ENCODE measurements at places on chromosomes 1 and 21.

- no peak for DNase-seq
Measured at GRCh38 chr1:215376544-215377264, 190.4 kb upstream of the KCTD3 start.

DNA sequence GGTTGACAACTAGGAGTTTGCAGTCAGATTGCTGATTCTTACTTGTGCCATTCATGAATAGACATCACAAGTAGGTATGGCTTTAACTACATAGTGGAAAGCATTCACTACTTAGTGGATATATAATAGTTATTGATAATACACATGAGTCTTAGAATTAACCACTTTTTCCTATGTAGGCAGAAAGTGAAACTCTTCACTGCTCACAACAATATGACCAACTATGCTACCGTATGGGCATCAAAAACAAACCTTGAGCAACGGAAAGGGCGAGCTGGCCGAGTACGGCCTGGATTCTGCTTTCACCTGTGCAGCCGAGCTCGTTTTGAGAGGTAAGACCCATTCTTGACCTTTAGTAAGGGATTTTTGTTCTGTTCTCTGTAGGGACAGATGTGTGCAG is 38.7 kb downstream of the DHX9 start:
- no peak for DNase-seq

- DNase-seq, result no peak
Measured at GRCh38 chr1:92705446-92705845, 79.5 kb downstream of the EVI5 start.

DNA sequence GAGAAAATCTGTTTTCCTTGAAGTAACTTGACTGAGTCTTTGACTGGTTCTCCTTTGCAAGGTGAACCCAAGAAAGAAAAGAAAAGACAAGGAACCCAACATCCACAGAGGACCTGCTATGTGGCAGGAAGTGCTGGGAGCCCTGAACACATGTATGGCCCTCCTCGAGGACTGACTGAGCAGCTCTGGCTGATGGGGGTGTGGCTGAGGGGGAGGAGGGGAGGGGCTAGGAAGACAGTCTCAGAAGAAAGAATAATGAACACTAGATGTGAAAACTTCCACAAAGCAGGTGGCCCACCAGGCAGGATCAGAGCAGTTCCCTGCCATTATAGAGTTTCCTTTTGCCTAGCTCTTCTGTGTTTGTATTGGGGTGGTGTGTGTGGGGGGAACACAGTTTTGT is 26.1 kb downstream of the NENF start:
- DNase-seq, result peak; percentile 47

DNA sequence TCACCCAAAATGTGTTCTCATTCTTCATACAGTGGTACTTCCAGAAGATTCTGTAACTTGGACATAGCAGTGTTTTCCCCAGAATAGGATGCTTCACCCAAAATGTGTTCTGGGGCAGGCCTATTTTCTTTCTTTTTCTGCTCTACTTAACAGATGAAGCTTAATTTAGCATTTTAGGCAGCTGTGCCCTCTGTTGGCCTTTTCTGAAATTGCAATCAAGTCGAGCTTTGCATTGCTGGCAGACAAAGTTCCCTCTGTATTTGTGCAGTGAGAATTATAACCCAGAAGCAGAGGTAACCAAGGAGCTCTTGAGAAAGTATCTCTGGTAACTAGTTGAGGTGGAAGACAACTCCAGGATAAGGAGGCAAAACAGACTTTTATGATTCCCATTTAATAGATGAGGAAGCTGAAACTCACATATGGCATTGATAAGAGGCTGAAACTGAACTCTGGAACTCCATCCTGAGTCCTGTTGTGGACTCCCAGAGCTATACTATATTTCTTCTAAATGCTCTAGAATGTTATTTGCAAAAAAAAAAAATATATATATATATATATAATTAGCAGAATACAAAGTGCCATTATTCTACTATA is 50.3 kb upstream of the L1TD1 start:
- DNase-seq, result peak; percentile 74

DNA sequence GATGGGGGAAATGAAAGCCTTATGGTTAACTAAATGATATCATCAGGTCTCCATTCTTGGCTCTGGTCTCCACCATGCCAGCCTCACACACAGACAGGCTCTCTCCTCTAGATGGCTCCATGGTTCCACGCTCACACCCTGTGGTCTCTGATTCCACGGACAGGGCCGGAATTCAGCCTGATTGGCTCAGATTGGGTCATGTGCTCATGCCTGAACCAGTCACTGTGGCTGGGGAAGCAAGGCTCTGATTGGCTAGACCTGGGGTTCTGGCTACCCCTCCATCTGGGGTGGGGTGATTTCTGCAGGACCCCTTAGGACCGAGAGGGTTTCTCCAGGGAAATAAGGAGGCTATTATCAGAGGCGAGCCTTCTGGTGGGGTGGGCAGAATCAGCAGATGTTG is 277.0 kb downstream of the PTPRU start:
- peak; percentile 81 for DNase-seq

DNA sequence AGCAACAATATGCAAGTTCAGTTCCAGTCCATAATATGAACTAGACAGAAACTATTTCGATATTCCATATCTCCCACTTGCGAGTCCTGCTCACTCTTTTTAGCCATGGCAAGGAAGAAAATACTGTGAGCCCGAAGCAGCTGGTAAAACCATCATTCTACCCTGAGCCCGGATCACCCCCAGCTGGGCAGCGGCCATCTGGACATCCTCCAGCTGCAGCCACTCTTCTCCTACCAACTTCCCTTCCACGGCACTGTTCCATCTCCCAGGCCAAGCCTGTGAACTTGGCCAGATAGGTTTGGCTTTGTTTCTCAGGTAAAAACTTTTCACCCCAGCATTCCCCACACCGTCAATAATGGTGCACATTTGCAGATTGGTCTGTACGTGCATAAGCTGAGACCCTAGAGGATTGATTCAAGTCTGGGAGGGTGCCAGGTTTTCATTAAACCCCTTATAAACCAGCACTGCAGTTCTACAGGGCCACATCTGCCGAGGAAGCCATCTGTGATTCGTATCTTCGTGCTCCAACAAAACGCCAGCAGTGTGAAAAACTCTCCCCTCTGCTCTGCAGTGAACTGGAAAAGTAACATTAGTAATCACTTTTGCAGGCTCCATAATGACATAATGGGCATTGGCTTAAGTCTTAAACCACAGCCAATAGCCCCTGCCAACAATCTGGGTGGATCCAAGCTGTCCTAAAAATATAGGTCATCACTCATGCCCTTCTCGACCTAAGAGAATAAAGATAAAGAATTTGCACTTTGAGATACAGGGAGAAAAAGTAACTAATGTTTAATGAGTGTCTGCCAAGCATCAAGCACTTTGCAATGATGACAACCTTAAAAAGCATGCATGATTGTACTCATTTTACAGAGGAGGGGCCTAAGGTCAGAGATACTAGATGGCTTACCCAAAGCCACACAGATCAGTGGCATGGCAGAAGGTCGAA is 205.1 kb downstream of the PLPP3 start:
- DNase-seq, result no peak

Data from NAMALWA (cell line).